ENCODE measurements at places on chromosomes 5 and 9. TPM values are rescaled to one million over a fixed set of nuclear protein-coding genes. Genes with fewer than 3 reads are reported as not detected.

The IFNA13 gene
- total RNA-seq, result not detected

The ZNF79 gene
- 14.1 TPM for total RNA-seq

The SPATA31A3 gene
- total RNA-seq, result not detected

GRCh38 chr5:11143456-11144267 is 382.6 kb upstream of the DAP start:
- peaks cover 4% of the 10 kb centered on the region for H3K27me3 ChIP-seq
- H3K27ac ChIP-seq, result no peak overlapping the region
- peaks cover 3% of the 10 kb centered on the region for H3K36me3 ChIP-seq
- DNase-seq, result no peak

DNA sequence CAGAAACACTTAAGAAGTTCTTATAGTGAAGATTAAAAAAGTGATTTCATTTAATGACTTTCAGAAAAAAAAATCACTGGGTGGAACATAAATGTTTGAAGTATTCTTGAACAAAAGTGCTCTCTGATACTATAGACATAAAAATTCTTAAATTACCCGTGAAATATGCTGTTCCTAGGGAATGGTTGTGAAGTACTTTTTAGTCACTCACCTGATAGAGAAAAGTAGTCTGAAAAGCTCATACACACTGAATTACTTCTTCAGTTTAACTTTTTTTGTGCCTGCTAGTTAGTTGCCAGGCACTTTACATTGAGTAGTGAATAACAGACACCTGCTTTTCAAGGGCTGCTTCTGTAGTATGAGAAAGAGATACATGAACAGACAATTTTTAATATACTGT is 78.0 kb downstream of the SH3GL2 start:
- H3K4me3 ChIP-seq, result no peak overlapping the region
- no peak for DNase-seq
- no peak overlapping the region for H3K27ac ChIP-seq

DNA sequence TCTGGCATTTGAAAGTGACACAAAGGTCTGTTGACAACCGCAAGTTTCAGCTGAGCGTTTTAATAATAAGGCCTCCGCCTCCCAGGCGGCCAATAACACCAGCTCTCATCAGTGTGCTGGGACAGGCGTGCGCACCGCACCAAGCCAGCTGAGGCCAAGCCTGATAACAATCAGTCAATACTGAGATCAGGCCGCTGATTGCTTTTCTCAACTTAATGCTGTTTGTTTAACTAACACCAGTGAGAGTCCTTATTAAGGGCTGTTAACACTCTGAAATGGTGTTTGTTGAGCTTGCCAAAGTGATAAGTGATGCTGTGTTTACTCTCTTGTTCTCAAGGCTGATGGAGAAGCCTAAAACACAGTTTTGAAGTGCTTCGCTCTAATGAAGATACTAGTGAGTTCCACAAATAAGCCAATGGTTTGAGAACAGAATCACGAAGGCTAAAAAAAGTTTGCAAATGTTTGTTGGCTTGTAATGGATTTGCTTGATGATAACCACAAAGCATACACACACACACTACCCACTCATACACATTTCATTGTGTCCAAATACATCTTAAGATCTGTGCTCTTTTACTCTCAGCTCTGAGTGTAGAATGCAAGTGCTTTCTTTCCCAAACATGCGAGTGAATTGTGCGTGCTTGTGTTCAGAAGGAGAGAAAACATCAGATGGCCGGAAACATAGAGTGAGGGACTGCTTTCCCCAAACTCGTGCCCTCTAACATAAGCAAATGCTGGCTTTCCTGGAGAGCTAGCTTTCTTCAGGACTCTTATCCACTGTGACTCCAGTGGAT is 330.4 kb upstream of the KLF4 start:
- H3K4me3 ChIP-seq, result no peak overlapping the region
- H3K27ac ChIP-seq, result no peak overlapping the region
- DNase-seq, result no peak
- H3K27me3 ChIP-seq, result peaks cover 46% of the 10 kb centered on the region

DNA sequence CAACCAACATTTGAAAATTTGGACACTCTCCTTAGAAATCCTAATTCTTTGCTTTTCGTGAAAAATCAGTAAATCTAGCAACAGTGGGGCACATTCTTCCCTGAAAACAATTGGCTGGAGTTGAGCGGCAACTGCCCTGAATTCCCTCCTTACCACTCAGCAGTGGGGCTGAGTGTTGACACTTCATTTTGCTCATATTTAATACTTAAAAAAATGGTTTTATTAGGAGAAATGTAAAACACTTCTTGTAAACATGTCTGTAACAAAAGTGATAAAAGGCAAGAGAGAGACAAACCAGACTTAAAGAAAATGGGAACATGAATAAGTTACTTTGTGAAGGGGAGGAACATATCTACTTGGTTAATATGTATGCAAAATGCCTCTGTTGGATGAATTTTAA is 193.5 kb downstream of the CNTLN start:
- no peak overlapping the region for H3K4me3 ChIP-seq
- no peaks in the 10 kb centered on the region for H3K27me3 ChIP-seq
- H3K27ac ChIP-seq, result no peak overlapping the region
- H3K4me1 ChIP-seq, result no peaks in the 10 kb centered on the region
- no peak for DNase-seq
- no peaks in the 10 kb centered on the region for H3K36me3 ChIP-seq

DNA sequence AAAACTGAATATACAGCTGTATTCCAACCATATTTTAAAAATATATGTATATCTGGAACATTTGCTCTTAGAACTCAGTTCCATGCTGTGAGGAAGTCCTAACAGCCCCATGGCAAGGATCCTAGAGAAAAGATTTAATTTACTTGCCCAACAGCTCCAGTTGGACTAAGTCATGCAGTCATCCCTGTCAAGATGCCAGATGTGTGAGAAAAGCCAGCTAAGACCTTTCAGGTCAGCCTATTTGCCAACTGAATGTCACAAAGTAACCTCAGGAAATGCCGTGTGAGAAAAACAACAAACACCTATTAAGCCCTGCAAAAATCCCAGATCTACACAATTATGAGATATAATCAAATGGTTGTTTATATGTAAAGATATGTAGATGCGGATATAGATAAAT is 416.3 kb downstream of the NR2F1-AS1 start:
- no peak for DNase-seq
- H3K4me3 ChIP-seq, result no peak overlapping the region

GRCh38 chr9:1980387-1980786 is 34.8 kb upstream of the SMARCA2 start:
- H3K36me3 ChIP-seq, result no peaks in the 10 kb centered on the region
- peak overlapping the region; percentile 62 for H3K4me3 ChIP-seq
- peak overlapping the region; percentile 61 for H3K27ac ChIP-seq
- no peaks in the 10 kb centered on the region for H3K27me3 ChIP-seq
- H3K4me1 ChIP-seq, result peaks cover 35% of the 10 kb centered on the region

GRCh38 chr5:2459251-2459650 is 292.2 kb downstream of the IRX2 start:
- H3K27ac ChIP-seq, result no peak overlapping the region
- H3K4me3 ChIP-seq, result no peak overlapping the region
- peaks cover 15% of the 10 kb centered on the region for H3K4me1 ChIP-seq
- no peaks in the 10 kb centered on the region for H3K36me3 ChIP-seq
